ENCODE measurements at places on chromosomes 13 and 19.

- DNase-seq: no peak
Observed at GRCh38 chr13:113819731-113820715, 43.9 kb downstream of the GAS6 start.

GRCh38 chr19:8697671-8698432, 743 bp downstream of the ACTL9 start:
- no peak for DNase-seq

GRCh38 chr19:31109636-31110035, 239.6 kb downstream of the TSHZ3 start:
- no peak for DNase-seq

- no peak for DNase-seq
Observed at GRCh38 chr13:100269837-100270236, 180.9 kb downstream of the PCCA start.

DNA sequence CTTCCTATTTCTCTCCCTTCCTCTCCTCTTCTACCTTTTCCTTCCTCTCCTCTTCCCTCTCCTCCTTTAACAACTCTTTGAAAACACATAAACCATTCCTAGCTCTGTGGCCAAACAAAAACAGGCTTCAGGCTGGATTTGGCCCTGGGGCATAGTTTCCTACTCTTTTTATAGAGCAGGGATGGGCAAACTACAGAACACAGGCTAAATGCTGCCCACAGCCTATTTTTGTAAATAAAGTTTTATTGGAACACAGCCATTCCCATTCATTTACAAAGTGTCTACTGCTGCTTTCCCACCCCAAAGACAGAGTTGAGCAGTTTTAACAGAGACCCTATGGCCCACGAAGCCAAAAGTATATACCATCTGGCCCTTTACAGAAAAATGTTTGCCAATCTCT, 35.4 kb downstream of the LHFPL6 start:
- DNase-seq: no peak

- no peak for DNase-seq
Observed at GRCh38 chr13:103200118-103200885, 134.1 kb upstream of the SLC10A2 start.
